ENCODE measurements at places on chromosomes 2 and 18.

DNA sequence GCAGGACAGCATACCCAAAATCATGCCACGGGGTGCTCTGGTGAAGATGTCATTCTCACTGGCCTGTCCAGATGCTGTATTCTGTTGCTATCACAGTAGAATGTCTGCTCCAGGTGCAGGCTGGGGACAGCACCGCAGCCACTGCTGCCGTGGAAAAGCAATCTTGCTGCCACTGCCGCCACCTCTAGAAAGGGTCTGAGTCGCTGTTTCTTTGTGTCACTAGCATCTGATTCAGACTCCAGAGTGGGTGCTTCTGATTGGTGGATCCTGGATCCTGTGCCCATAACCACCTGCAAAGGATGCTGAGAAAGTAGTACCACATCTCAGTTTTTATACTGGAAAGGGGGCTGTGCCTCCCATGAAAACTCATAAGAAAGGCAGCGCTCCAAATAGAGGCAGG lies 45.3 kb upstream of the CTLA4 start:
- no peak for DNase-seq

GRCh38 chr2:68992933-68993332 lies 18.5 kb downstream of the GKN1 start:
- no peak for DNase-seq

DNA sequence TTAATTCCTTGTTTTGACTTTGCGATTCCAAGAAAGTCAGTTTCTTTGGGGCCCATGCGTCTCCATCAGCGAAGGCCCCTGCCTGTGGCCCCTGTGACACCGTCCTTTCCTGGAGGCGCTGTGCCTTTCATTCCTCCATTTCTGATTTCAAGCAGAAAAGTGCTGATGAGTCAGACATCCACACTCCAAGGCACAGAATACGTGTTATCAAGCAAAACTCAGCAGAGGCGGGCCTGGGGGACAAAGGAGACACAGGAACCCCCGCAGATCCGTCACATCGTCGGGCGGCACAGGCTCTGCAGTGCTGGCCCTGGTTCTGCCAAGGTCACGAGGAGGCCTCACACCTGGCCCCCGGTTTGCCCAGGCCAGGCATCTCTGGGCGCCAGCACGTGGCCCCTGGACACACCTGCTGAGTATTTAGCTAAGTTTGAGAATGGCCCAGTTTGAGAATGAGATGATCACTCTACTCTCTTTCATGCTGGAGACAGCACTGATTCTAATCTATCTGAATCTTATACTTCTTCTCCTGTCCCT lies 7.2 kb upstream of the SALL3 start:
- DNase-seq = peak; percentile 41

- DNase-seq = no peak
These were observed 45.9 kb downstream of the CTDP1 start for GRCh38 chr18:79725486-79725885.

- no peak for DNase-seq
These were observed 88.5 kb downstream of the PTRHD1 start for GRCh38 chr2:24704692-24705091.

GRCh38 chr2:75102011-75102410 lies 97.3 kb downstream of the TACR1 start:
- DNase-seq = no peak

DNA sequence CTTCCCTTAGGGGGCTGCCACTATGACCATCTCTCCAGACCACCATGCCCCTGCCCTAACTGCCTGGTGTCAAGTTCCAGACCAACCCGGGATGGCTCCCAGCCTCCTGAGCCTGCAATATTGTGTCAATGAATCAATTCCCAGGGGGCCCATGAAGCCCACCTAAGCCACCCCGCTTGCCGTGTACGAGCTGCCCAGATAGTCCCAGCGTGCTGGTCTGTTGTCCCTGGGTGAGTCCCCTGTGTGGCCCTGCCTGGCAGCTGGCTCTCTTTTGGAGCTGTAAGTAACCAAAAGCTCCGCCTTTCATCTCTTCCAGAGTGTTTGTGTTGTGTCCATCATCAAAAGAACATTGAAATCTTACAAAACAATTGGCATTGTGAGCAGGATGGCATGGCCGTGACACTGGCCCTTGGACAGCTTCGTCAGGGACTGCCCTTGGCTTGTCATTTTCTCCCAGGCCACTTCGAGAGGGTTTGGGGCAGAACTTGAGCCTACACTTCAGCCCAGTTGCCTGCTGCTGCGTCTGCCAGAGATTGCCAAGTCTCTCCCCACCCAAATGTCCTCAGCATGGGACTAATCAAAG lies 11.3 kb upstream of the MAL start:
- DNase-seq = no peak

DNA sequence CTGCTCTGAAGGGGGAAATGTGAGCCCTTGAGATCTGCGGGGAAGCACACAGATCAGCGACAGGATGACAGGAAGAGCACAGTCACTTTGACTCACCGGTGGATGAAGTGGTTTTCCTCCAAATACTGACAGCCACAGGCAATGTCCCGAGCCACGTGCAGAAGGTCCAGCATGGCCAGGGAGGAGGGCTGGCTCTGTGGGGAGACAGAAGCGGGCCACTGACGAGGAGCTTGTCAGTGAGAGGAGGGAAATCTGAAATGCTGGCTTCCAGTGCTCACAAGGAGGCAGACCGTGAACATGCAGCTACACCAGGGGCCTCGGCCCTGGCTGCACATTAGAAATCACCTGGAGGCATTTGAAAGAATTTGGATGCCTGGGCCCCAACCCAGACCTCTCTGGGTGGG lies 98.7 kb downstream of the CLIP4 start:
- DNase-seq = no peak

- DNase-seq = no peak
These were observed 276.4 kb downstream of the CDCA7 start for GRCh38 chr2:173631127-173631460.

All from H9 (cell line).